ENCODE measurements at places on chromosomes 11 and 22.

DNA sequence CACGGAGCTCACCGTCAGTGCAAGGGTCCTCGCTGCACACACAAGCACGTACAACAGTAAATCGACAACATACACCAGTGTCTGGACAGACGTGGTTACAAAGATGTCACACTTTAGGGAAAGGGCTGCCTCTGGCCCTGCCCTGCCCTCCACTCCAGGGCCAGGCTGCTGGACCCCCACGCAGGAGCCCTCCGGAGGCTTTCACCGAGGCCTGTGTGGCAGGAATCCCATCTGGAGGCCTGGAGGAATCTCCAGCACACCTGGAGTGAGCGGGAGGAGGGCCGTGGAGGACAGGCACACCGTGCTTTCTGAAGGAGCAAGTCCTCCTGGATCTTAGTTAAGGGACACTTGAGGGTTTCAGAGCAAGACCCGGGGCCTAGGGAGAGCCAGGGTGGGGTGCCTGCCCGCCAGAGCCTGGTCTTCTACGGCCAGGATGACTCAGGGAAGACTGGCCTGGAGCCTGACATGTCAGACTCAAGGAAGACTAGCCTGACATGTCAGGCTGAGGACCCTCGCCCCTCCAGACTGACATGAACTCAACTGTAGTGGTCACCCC is 2.1 kb upstream of the PIM3 start:
- no peak for DNase-seq

DNA sequence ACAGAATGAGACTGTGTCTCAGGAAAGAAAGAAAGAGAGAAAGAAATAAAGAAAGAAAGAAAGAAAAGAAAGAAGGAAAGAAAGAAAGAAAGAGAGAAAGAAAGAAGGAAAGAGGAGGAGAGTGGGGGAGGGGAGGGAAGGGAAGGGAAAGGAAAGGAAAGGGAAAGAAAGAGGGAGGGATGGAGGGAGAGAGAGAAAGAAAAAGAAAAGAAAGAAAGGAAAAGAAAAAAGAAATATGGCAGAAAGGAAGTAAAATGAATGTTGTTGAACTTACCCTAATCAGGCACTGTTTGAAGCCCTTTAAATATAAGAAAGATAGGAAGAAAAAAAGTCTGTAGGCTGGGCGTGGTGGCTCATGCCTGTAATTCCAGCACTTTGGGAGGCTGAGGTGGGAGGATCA is 276.1 kb downstream of the INSC start:
- DNase-seq = no peak

DNA sequence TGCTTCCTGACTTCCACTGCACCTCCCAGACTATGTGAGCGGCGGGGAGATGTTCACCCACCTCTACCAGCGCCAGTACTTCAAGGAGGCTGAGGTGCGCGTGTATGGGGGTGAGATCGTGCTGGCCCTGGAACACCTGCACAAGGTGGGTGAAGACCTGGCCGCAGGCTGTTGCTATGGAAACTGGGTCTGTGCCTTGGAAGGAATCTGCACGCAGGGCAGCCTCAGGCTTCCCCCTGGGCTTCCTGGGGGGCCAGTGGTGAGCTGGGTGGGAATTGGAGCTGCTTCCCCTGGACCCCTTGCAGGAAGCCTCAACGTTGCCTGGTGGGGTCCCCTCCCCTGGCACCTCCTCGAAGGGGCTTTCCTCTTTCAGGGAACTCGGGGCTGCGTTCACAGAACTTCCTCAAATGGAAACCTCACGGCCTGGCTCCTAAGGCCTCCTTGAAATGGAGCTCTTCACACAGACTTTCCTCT is 1.5 kb downstream of the RPS6KA4 start:
- no peak for DNase-seq

DNA sequence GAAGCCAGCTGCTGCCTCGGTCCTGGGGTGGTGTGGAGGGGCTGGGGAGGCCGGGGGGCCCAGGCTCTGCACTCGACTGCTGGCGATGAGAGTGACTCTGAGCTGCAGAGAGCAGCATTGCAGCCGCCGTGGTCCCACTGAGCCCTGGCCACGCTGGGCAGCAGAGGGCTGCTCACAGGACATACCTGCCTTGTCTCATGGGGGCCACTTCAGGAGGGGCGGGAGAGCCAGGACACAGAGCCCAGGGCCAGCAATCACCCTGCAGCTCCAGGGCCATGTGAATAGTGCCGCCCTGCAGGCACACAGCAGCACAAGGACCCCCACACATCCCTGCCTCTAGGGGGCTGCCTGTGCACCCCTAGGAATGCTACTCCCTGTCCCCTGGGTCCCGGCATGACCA is 147.0 kb downstream of the CRYBB2 start:
- no peak for DNase-seq

- no peak for DNase-seq
These were observed 50.6 kb upstream of the MN1 start for GRCh38 chr22:27851974-27852746.

DNA sequence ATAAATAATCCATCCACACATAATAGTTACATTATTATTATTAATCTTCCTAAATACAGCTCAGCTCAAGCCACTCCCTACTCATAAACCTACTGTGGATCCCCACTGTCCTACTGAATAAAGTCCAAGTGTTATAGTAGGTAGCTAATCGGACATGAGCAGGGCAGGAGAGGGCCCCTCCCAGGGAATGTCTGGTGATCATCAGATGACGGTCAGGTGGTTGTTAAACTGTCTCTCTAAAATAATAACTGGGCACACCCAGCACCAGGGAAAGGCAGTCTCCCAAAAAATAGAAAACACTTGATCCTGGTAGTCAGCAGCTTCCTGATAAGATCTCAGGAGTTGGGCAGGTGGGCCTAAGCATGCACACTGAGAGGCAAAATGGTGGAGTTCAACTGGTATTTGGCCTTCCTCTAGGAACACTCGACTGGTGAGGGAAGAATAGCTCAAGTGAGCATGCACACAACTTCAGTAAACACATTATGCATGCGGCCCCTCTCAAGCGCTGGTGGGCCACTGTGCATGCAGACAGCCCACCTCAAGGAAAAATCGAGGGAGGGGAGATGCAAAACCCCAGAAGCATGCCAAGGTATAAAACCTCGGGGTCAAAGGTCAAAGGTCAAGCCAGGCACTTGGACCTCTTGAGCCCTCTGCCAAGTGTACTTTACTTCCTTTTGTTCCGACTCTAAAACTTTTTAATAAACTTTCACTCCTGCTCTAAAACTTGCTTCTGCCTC is 65.0 kb downstream of the LRRC32 start:
- no peak for DNase-seq

DNA sequence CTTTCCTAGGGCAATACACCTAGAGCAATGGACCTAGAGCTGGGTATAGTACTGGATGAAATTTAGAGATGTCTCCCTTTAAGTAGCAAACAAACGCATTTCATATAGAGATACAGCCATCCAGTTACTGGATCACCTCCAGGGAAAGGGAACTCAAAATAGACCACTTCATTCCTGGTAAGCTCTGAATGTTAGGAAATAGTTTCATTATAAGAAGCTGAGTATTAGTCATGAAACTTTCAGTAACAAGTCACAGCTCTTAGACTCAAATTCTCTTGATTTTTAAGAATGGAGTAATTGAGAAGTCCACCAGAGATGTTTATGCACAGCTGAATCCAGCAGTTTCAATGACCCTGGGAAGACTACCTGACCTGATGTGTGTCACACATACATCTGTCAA is 221.9 kb downstream of the FAM76B start:
- no peak for DNase-seq

DNA sequence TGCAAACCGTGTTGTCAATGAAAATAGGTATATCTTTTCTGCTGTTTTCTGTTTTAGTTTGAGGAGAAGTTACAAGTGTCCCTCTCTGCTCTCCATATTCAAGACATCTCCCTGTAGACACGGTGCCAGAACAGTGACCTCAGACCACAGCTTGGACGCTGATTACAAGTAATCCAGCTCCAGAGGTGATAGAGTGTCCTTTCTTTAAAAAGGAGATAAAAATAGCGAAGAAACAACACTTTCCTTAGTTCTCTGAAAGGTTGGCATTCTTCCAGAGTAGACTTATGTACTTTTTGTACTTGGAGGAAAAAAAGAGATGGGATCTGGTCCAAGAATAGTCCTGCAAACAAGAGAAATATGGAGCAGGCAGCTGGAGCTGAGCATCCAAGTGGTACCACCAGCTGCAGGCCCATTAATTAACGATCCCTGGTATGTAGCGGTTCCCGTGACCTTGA is 43.0 kb upstream of the WT1 start:
- no peak for DNase-seq

GRCh38 chr22:21651521-21652009 is 9.5 kb downstream of the SDF2L1 start:
- no peak for DNase-seq

DNA sequence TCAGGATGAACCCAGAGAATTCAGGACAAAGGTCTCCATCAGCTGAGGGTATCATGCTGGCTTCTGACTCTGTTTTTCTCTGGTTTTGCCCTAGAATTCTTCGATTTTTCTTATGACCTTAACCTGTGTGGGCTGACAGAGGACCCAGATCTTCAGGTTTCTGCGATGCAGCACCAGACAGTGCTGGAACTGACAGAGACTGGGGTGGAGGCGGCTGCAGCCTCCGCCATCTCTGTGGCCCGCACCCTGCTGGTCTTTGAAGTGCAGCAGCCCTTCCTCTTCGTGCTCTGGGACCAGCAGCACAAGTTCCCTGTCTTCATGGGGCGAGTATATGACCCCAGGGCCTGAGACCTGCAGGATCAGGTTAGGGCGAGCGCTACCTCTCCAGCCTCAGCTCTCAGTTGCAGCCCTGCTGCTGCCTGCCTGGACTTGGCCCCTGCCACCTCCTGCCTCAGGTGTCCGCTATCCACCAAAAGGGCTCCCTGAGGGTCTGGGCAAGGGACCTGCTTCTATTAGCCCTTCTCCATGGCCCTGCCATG is 16.8 kb downstream of the SERPING1 start:
- DNase-seq = no peak

DNA sequence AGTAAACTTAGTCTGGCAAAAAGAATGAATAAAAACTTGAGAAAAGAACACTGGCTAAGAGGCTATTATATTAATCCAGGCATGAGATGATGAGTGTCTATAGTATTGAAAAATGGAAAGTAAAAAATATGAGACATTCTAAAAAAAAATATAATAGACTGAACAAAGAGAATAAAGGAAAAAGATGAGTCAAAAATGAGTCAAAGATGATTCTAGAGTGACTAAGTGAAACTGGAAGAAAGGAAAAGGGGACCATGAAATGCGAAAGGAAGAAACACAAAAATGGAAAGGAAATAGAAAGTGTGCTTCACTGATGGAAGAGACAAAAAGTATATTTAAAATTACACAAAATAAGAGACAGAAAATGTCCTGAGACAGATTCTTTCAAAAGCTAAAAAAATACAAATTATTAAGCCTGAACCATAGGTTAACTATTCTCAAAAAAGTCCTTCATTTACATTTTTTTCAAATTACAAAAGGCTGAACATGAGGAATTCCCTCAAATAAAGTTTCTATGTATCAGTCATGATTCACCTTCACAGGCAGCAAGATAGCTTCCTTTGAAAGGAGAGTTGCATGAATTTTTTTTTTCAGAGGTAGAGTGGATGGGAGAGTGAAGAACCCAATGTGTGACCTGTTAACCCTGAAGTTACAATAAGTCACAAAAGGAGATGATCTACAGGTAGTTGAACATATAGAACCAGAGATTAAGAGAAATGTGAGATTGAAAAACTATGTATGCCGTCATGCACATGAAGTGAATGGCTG is 75.2 kb downstream of the EIF3M start:
- DNase-seq = no peak

DNA sequence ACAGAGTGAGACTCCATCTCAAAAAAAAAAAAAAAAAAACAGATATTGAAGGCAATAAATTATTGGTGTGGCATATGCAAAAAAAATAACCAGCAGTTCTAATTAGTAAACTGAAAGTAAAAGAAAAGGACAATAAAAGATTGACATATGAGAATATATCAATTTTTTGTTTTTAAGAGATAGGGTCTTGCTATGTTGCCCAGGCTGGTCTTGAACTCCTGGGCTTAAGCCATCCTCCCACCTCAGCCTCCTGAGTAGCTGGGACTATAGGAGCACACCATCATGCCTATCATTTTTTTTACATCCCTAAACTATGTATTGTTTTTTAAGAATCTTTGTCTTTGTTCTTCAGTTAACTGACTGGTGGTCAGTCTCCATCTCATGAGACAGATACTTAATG is 31.5 kb downstream of the PACSIN2 start:
- DNase-seq = no peak

- no peak for DNase-seq
These were observed 769.5 kb upstream of the LUZP2 start for GRCh38 chr11:23727387-23727786.

Data from HFFc6 (cell line).